ENCODE measurements at places on chromosomes 11 and 22.

GRCh38 chr22:44249376-44250147 lies 63.2 kb downstream of the SHISAL1 start:
- no peak for DNase-seq

GRCh38 chr22:41198027-41198580 lies 7.0 kb upstream of the L3MBTL2 start:
- no peak for DNase-seq

DNA sequence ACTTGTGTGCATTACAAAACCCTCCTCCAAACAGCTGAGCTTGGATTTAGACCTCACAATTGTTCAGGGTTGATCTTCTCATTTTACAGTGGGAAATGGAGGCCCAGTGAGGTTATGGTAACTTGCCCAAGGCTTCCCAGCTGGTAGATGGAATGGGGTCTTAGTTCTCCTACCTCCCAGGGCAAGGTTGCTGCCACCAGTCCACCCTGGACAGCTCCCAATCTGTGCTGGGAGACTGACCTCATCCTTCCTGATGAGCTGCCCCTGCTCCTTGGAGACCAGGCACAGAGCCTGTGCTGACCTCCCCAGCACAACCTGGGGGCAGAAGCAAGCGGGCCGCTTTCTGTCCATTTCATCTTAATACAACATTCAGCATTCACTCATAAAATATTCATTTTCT lies 190.7 kb downstream of the ST3GAL4 start:
- DNase-seq, result no peak

- no peak for DNase-seq
These were observed 9.3 kb downstream of the CREB3L1 start for GRCh38 chr11:46286789-46287188.

GRCh38 chr11:46200537-46201281 lies 76.8 kb upstream of the CREB3L1 start:
- no peak for DNase-seq

Data from CD14-positive monocyte (primary cell).